ENCODE measurements at places on chromosomes 2 and 18.

DNA sequence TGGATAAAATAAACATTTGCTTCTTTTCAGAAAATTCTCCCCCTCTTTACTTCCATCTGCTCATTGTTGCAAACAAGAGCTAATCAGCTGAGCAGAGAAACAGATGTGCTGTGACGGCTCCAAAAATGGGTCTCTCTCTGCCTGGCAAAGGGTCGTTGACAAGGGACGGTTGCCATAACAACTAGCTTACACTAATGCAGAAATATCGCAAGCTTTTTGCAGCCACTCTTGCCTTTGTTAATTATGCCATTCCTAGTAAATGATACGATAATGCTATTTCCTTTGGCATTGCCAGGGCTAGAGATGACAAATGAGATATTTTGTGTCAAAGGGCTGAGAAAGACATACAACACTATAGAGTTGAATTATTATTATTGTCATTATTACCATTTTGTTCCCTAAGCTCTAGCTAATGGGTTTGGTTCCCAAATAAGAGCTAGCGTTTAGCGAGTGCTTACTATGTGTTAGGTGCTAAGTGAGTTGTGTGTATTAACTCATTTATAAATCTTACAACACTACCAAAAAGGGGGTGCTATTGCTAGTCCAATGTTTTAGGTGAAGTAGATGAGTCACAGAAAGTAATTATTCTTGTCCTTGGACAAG, 46.8 kb downstream of the MYO3B start:
- DNase-seq: no peak

GRCh38 chr18:59853380-59853779, 46.4 kb upstream of the PMAIP1 start:
- no peak for DNase-seq

DNA sequence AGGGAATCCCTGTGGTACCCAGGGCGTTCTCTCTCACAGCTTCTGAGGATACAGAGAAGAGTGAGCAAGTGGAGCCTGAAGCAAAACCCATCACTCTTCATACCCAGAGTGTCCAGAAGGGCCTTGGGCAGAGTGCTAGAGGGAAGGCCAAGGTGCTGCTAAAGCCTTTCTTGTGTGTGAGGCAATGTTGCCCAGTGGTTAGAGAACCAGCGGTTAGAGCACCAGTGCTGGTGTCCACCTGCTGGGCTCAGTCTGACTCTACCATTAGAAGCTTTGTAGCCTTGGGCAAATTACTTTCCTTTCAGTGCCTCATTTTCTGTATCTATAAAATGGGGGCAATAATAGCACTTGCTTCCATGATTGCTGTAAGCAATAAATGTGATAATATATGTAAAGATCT, 210.5 kb upstream of the SKOR2 start:
- no peak for DNase-seq

DNA sequence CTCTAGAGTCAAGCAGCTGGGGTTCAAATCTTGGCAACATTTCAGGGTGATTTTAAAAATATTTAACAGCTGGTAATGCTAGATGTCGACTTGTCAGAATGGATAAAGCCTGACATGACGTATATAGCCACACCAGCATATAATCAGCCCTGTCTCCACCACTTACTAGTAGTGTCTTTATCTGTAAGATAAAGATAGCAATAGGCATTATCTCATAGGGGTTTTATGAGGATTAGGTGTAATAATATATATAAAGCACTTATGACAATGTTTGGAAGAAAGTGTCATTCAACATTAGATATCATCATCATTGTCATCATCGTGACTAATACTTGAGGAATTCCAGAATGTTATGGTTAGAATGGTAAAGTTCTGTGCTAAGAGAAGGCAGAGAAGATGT, 369.0 kb upstream of the CWC22 start:
- no peak for DNase-seq

DNA sequence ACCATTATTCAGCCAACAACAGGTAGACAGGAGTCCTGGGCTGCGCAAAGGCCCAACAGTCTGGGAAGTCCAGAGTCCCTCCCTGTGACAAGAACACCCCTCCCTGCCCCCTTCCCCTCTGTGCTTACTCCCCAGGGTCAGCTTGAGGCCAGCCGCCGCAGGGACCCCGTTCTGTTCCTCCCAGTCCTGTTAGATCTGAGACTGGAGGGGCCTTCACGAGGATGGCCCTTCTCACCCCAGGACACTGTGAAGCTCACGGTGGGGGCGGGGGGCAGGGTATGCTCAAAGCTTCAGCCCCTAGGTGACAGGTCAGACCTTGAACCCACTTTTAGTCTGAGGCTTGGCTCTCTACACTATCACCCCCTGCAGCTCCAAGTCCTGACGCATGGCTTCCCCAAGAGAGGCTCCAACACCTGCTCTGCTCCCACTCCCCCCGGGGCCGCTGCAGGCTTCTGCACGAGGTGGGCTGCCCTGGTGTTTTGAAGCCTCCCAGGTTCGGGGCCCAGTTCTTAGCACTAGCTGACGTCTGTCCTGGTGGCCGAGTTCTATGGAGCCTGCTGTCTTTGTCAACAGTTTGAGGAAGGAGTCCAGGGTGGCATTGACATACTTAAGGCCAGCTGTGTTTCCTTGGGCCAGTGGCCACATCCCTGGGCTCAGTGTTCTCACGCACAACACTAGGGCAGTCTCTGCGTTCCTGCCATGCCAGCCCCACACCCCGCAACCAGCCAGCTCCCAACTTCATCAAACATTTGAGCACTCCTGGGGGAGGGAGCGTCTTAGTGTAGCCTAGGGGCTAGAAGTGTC, 37.2 kb upstream of the HPCAL1 start:
- DNase-seq: no peak

DNA sequence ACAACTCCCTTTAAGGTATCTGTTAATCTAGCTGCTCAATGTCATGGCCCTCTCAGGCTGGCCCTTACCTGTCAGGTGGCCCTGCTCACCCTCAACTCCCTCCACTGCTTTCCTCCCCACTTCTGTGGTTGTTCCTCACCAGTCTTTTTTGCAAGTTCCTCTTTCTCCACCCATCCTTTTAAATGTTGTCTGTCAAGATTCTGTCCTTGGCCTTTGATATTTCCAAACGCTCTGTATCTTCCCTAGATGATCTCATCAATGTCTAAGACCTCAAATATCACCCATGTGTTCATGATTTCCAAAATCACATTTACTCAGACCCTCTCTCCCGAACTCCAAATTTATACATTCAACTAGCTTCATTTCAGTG, 3.5 kb downstream of the PTPN2 start:
- no peak for DNase-seq

- DNase-seq: no peak
Measured at GRCh38 chr2:219457784-219458369, 23.2 kb downstream of the SPEG start.

GRCh38 chr2:205848601-205849000, 166.3 kb downstream of the NRP2 start:
- DNase-seq: no peak

- DNase-seq: peak; percentile 17
Measured at GRCh38 chr2:171086352-171087290, 74.1 kb downstream of the TLK1 start.

DNA sequence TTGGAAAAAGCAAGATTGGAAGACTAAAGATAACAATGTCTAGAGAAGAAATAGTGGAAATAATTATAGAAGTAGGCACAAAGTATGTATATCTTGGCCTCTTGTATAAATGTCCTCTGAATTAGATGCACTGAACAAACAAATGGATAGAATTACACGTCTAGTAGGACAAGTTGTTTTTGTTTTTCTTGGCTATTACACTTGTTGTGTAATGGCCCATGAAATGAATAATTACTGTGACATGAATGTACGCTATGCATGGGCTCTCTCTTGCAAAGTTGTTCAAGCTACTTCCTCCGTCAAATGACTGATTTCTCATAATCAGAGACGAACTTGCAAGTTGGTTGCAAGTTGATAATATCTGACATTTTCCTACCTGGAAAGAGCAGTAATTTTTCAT, 126.2 kb downstream of the PDE1A start:
- no peak for DNase-seq

DNA sequence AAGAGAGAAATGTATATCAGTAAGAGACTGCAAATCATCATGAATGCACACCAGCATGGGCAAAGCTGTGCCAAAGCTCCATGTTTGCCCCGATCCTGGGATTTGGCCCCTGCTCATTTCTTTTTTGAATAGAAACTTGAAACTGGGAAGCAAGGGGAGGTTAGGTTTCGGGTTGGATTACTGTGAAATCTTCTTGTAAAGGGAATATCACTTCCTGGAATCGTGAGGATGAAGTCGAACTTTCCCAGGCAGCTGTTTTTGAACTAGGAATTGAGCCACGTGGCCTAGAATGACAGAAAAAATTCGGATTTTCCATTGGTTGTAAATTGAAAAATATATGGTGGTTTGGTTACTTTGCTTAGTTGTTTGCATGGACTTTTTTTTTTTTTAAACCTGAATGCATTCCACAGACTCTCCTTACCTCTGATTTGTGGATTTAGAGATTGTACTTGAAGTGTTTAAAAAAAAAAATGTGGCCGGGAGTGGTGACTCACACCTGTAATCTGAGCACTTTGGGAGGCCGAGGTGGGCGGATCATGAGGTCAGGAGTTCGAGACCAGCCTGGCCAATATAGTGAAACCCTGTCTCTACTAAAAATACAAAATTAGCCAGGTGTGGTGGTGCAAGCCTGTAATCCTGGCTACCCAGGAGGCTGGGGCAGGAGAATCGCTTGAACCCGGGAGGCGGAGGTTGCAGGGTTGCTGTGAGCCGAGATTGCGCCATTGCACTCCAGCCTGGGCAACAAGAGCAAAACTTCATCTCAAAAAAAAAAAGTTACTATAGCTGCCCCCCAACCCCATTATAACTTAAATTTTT, 32.1 kb downstream of the GRHL1 start:
- no peak for DNase-seq

- DNase-seq: no peak
Measured at GRCh38 chr18:25175558-25176517, 176.1 kb downstream of the ZNF521 start.

GRCh38 chr2:218221000-218221399, 4.0 kb downstream of the ARPC2 start:
- DNase-seq: no peak

- no peak for DNase-seq
Measured at GRCh38 chr2:29061616-29062015, 12.7 kb downstream of the PCARE start.

GRCh38 chr2:114046866-114047435, 157.1 kb downstream of the ACTR3 start:
- no peak for DNase-seq

DNA sequence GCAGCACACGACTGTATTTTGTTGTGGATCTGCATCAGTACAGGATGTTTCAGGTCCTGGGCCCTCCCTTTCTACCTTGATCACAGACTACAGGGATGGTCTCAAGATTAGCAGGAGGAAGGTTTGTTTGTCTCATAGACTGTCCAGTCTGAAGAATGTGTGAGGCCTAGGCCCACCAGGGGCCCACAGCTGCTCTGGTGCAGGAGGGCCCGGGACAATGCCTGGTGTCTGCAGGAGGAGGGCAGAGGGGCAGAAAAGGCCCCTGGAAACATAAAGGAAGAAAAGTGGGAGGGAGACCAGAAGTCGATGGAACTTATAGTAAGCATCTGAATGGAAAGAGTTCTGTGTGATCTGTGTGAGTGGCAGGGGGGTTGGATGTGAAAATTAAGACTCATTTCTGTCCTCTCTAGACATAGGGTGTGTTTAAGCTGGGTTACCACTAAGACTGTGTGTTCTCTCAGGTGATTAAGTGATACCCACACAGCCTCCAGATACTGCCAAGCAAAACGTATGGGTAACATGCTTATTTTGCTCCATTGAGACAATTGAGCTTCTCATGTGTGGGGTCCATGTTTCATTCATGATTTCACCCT, 33.4 kb upstream of the LPIN2 start:
- DNase-seq: no peak

DNA sequence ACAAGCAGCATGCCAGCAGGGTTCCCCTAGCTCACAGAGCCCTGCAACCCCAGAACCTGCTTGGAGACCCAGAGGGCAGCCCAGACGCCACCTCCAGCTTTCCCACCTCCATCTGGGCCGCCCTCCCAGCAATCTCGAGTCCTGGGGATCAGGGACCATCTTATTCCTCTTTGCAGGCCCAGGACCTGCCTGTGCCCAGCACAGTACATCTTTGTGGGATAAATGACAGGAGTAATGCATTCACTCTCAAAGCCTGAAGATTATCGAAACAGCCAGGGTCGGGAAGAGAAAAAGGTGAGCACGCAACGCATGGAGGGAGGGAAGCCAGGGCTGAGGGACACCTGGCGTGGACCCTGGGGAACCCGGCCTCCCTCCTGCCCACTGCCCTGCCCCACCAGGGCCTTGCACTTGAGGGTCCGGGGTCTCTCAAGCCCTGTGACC, 144.1 kb downstream of the NDUFA10 start:
- no peak for DNase-seq

DNA sequence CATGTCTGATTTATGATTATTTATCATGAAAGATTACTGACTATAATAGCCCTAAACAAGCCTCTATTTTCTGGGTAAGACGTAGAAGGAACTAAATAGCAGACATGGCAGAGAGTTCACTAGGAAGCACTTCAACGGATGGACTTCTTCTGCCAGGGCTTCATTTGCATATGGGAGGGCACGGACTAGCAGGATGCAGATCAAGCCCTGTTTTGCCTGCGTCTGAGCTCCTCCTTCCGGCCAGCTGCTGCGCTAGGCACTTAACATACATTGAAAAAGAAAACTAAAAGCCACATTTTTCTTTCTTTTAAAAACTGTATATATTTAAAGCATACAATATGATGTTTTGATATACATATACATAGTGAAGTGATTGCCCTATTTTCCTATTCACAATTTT, 340.0 kb upstream of the MEX3C start:
- DNase-seq: no peak

DNA sequence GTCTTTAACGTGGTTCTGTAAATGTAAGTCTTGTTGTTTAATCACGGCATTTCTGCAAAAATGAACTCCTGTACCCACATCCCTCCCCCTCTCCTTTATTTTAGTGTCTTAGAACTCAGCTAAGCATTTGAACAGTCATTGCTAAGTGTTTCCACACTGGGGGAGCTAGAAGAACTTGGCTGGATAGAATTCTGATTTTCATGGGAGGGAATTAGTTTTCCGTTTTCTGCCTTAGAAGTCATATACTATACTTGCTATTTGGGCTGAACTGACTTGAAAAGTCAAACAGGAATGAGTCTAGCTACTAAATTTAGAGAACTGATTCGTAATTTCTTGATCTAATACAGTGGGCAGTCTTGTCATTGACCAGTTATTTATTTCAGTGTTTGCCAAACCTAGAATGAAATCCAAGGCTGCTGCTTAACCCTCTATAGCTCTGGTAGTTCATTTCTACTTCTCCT, 61.1 kb downstream of the FMNL2 start:
- DNase-seq: no peak

- peak; percentile 51 for DNase-seq
Measured at GRCh38 chr2:157413326-157414035, 30.4 kb downstream of the CYTIP start.

DNA sequence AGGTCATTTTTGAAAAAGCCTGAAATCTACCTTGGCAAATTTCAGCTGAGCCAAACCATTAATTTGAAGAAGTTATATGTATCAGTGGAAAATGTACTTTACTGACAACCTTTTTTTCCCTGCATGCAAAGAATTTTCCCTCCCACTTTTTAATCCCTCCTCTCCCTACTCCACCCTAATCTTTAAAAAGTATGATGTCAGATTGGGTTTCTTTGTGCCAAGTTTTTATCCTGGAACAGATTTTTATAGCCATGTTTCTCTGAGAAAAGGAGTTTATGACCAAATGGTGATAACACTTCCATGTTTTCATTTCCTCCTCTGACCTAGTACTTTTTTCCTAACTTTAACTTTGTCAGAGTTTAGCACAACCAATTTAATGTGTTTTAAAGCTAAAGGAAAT, 250.3 kb upstream of the FOSL2 start:
- no peak for DNase-seq

All from KG1 (cell line).